ENCODE measurements at places on chromosomes 3 and 15. TPM values are rescaled to one million over a fixed set of nuclear protein-coding genes. Genes with fewer than 3 reads are reported as not detected.

- DNase-seq = no peak
- H3K4me3 ChIP-seq = no peak overlapping the region
- H3K27me3 ChIP-seq = no peaks in the 10 kb centered on the region
- H3K27ac ChIP-seq = peak overlapping the region; percentile 24
- no peaks in the 10 kb centered on the region for H3K4me1 ChIP-seq
These were observed 16.6 kb downstream of the CRYBG3 start for GRCh38 chr3:97838393-97838792.

DNA sequence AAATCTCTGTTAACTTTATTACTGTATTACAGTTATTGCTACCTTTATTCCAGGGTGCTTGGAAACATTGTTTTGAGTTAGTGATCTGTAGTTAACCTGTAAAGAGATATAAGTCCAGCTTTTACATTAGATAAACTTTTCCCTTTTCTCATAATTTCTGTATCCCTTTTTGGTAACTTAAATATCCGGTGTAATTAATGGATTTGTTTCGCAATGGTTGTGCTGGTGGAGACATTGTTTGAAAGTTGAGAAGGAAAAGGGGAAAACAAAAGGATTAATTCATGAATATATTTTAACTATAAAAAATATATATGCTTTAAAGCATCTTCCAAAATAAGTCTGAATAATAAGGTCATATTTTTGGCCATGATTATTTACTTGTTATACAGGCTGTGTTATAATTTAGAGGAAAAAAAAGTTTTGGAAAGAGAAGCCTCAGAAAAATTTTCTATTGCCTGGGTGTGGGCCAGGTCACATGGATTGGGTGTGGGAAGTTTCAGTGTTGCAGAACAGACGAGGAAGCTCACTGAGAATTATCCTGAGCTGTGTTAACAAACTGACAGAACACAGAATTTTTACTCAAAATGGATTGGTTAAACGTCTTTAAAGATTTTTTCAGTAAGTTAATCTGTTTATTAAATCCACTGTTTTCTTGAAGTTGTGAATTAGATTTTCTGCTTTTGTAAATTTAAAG is 27.7 kb upstream of the IL20RB start:
- no peak overlapping the region for H3K27ac ChIP-seq
- H3K36me3 ChIP-seq = peaks cover 15% of the 10 kb centered on the region
- H3K4me3 ChIP-seq = no peak overlapping the region
- H3K27me3 ChIP-seq = no peaks in the 10 kb centered on the region
- H3K4me1 ChIP-seq = peaks cover 11% of the 10 kb centered on the region
- no peak for DNase-seq

- no peaks in the 10 kb centered on the region for H3K36me3 ChIP-seq
- H3K4me3 ChIP-seq = no peak overlapping the region
- H3K27me3 ChIP-seq = no peaks in the 10 kb centered on the region
- H3K27ac ChIP-seq = no peak overlapping the region
These were observed 98.8 kb downstream of the SEC22A start for GRCh38 chr3:123300583-123300982.

GRCh38 chr3:143972155-143972504 is 507 bp downstream of the DIPK2A start:
- peak overlapping the region; percentile 6 for H3K27ac ChIP-seq
- DNase-seq = no peak
- no peaks in the 10 kb centered on the region for H3K27me3 ChIP-seq
- peaks cover 39% of the 10 kb centered on the region for H3K4me1 ChIP-seq

GRCh38 chr15:41923401-41923997 is 29.6 kb upstream of the SPTBN5 start:
- peaks cover 36% of the 10 kb centered on the region for H3K4me1 ChIP-seq
- peak overlapping the region; percentile 70 for H3K27ac ChIP-seq
- no peaks in the 10 kb centered on the region for H3K36me3 ChIP-seq
- H3K27me3 ChIP-seq = no peaks in the 10 kb centered on the region

- no peak overlapping the region for H3K4me3 ChIP-seq
- peaks cover 34% of the 10 kb centered on the region for H3K4me1 ChIP-seq
- no peaks in the 10 kb centered on the region for H3K27me3 ChIP-seq
These were observed 42.3 kb downstream of the NR1D2 start for GRCh38 chr3:23987356-23987755.

GRCh38 chr15:84790676-84791075 is 26.5 kb upstream of the ALPK3 start:
- peaks cover 10% of the 10 kb centered on the region for H3K36me3 ChIP-seq
- H3K4me1 ChIP-seq = peaks cover 5% of the 10 kb centered on the region
- H3K4me3 ChIP-seq = no peak overlapping the region
- DNase-seq = no peak
- no peak overlapping the region for H3K27ac ChIP-seq
- H3K27me3 ChIP-seq = no peaks in the 10 kb centered on the region

GRCh38 chr15:49236869-49237268 is 66.8 kb downstream of the GALK2 start:
- peaks cover 14% of the 10 kb centered on the region for H3K4me1 ChIP-seq
- H3K4me3 ChIP-seq = no peak overlapping the region
- no peak for DNase-seq

The ARNT2 gene
- total RNA-seq = 57.1 TPM

DNA sequence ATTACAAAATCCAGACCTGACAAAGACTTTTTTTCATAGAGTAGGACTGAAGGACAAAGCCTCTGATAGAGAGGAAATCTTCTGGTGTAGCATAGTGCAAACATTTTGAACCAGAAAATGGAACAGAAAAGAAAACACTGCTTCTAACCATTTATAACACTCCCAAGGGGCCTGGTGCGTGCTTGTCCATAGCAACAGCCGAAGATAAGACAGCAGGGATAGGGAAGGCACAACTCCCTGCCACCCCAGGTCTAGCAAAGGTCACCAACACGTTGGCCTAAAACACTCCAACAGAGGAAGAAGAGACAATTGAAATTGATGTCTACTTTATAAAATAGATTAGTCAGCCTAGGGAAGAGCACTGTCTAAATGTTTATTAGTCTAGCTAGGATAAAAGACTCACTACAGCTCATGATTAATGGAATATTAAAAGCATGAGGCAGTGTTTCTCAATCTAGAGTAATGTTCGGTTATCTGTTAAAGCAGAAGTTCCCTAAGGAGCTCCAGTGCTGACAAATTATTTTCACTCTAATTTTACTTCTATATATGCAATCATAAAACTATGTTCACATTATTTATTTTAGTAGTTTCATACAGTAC is 145.2 kb downstream of the P3H2 start:
- DNase-seq = no peak
- H3K4me1 ChIP-seq = no peaks in the 10 kb centered on the region
- peaks cover 5% of the 10 kb centered on the region for H3K36me3 ChIP-seq
- no peaks in the 10 kb centered on the region for H3K27me3 ChIP-seq

DNA sequence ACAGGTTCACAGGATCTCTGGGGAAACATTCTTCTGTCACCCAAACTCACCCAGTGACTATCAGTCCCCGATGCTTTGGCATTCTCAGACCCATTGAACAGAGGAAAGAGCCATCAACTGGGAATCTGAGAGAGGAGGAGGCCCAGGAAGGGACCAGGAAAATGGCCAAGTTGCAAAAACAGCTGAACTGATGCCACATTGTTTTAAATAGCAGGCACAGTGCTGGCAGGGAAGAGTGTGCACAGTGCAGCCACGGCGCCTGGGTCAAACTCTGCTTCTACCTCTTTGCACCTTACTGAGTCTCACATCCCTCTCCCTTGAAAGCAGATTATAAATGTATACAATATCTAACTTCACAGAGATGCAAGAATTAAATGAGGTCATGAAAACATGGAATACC is 66.4 kb downstream of the SRGAP3 start:
- DNase-seq = no peak
- H3K27ac ChIP-seq = peak overlapping the region; percentile 72
- peak overlapping the region; percentile 83 for H3K4me3 ChIP-seq
- H3K27me3 ChIP-seq = no peaks in the 10 kb centered on the region

Data from neural crest cell (in vitro differentiated cells).